ENCODE measurements at places on chromosomes 1 and 21.

DNA sequence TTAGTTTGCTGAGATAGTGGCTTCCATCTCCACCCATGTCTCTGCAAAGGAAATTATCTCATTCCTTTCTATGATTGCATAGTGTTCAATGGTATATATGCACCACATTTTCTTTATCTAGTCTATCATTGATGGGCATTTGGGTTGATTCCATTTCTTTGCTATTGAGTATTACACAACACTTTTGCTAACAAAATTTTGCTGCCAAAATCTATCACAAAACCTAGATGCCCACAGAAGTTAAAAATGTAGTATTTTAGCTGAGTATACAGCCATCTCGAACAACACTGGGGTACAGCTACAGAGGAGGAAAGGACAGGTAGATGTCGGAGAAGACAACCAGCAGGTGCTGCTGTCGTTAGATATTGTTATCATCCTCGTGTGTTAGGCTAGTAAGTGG, 67.7 kb downstream of the LBR start:
- no peak for DNase-seq

- peak; percentile 31 for DNase-seq
These were observed 158.9 kb upstream of the COA6 start for GRCh38 chr1:234214129-234214910.

- DNase-seq = no peak
These were observed 12.0 kb downstream of the MDM4 start for GRCh38 chr1:204528241-204528640.

- no peak for DNase-seq
These were observed 9.4 kb downstream of the RUSC1 start for GRCh38 chr1:155329980-155330598.

Measured in muscle of back (tissue), 13 donors.